CD4-positive, alpha-beta memory T cell (primary cell): ENCODE measurements at places on chromosomes 13 and 19. TPM values are rescaled to one million over a fixed set of nuclear protein-coding genes. Genes with fewer than 3 reads are reported as not detected.

CAMSAP3 gene
- total RNA-seq, result 0.15 TPM

- no peak for DNase-seq
Measured at GRCh38 chr19:32457571-32458158, 52.1 kb downstream of the DPY19L3 start.

- no peak for DNase-seq
Measured at GRCh38 chr13:98260357-98261164, 83.5 kb upstream of the RNF113B start.

DNA sequence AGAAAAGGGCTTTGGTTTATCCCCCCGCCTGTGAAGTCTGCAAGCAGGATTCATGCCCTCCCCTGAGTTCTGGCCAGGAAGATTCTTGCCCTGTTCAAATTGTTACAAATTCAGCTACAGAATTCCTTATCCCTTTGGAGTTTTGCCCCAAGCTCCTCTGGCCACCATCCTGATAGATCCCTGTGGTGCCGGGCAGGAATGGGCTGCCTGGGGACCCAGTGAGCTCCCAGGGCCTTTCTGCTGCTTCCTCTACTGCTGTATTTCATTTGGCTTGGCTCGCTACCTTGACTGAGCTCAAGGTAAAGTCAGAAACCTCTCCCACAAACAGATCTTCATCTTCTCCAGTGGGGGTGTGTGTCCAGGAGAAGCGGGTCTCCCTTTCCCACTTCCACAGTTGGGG is 194.6 kb upstream of the NBEA start:
- no peak for DNase-seq

- peak; percentile 77 for DNase-seq
Measured at GRCh38 chr19:42176990-42177685, 40.3 kb downstream of the DEDD2 start.

GRCh38 chr19:1282588-1283206 is 3.0 kb upstream of the EFNA2 start:
- no peak for DNase-seq

- DNase-seq, result no peak
Measured at GRCh38 chr19:52735734-52736133, 890 bp upstream of the ZNF611 start.

DNA sequence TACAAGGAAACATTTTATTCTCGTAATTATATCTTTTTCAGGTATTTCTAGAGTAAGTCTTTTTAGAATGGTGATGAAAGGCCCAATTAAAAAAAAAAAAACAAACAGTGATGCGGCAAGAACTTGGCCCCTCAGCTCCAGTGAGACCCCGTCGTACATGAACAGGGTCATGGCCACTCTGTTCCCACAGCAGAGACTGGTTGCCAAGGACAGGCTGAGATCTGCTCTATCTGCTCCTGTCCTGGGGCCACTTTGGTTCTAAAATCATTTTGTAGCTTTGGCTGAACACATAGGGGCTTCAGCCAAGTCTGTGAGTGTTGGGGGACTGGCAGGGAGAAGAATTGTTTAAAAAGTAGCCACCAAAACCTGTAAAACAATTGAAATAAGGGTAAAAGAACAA is 286.9 kb downstream of the RFC3 start:
- DNase-seq, result no peak

- DNase-seq, result no peak
Measured at GRCh38 chr13:35917252-35917941, 213.8 kb downstream of the DCLK1 start.

DNA sequence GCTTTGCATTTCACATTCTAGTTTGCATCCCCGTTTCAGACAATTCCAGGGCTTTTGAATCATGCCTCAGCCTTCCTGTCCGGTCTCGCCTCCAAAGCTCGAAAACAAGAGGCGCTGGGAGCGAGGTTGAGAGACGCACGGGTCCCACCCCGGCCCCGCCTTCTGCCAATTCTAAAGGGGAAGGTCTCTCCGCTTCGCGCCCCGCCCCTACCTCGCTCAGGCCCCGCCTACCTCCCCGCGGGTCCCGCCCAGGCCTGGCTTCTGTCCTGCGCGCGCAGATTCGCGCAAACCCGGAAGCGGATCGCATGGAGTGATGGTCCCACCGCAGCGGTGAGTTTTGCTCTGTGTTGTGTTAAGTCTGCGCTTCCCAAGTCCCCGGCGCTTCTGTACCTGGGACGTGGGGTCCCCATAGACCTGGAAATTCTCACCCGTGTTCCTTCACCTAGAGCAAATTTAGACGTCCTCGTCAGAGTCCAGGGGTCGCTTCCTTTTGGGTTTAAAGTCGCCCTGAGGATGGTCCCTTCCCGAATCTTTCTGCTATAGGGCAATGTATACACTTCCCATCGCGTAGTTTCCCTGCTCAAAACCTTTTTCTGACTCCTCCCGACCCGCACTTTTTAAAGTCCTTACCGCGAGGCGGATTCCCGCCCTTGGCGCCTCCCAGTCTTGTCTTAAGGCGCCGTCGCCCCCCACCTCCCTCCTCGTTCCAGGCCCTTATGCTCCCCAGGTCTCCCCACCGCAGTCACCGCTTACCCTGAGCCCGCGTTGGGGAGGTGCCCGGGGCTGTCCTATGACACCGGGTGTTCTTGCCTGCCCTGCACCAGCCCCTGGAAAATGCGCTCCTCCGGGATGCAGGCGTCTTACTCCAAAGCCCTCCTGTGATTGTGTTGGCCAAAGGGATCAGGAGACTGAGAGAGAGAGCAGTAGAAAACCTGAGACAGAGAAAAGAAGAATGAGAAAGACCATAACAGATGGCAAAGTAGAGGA is at the start of gene ZNF845:
ZNF845 (plus strand) TSS at position 287 of the 987 bp plus-strand sequence. CDS start 7,559 bp downstream, outside the sequence.
- peak; percentile 93 for DNase-seq

DNA sequence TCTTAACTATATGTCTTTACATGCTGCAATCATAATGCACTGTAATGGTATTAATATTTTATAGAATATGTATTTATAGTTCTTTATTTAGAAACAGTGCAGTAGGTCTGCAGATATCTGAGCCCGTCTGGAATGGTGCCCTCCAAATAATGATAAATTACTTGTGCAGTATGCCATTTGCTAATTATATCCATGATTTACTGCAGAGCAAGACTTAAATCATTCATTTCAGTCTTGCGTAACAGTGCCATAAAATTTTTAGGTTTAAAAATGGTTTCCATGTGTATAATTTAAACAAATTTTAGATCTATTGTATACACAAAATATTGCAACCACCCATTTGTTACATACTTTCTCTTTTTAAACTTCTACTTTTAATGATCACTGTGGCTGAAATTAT is 175.1 kb downstream of the ZNF536 start:
- DNase-seq, result no peak

CASP14 gene
- not detected for total RNA-seq

TMEM238 gene
- total RNA-seq, result 9.9 TPM

- DNase-seq, result no peak
Measured at GRCh38 chr19:38744874-38745273, 600 bp upstream of the CAPN12 start.

- DNase-seq, result no peak
Measured at GRCh38 chr19:44857837-44858236, 11.7 kb downstream of the NECTIN2 start.

DNA sequence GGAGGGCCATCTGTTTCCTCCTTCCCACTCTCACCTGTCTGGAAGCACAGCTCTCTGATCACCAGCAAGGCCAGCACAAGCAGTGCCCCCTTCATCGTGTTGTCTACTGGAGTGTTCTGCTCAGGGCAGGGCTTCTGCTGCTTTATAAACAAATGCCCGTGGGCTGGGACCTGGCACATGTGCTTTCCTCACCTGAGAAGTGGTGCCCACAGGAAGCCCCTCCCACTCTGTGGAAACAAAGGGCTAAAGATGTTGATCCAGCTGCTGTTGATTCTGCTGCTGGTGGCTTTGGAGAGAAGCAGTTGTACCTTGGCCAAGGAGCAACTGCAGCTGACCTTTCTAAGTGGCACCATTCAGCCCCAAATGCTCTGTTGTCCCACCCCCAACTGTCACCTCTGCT is 26.4 kb upstream of the ZNF181 start:
- no peak for DNase-seq

DNA sequence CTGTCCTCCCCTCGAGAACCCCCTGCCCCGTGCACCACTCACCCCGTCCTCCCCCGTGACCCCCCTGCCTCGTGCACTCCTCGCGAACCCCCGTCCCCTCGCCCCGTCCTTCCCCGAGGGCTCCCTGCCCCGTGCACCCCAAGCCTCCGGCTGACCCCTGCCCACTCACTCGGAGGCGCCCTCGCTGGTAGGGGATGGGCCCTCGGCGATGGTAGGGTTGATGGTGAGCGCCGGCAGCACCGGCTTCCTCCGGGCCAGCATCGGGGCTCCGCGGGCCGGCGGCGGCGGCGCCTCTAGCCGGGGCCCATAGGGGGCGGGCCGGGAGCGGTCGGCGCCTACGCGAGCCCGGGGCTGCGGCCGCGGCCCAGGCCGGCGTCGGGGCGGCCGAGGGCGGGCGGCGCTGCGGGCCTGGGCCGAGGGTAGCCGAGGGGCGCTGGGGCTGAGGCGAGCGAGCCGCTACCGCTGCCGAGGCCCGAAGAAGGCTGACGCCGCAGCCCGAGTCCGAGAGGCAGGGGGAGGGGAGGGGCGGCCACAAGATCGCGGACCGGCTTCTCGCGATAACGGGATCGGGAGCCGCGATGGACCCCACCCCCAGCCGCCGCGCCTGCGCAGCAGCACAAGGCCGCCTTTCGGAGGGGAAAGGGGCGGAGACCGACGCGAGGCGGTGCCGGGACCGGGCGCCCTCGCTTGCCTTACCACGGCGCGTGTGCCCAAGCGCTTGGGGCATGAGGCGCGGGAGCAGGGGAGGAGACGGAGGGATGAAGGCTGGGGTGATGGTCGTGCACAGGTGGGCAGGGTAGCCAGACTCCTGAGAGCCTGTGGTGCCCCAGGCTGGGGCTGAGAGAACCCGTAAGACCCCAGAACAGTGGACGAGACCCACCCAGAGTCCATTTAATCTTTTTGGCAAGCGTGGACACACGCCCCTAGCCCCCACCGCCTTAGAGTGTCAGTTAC is at the start of gene MAP2K2:
MAP2K2 (minus strand) TSS at position 508 of the 954 bp plus-strand sequence; CDS start at position 261, 247 bp downstream.
- peak; percentile 94 for DNase-seq

- DNase-seq, result no peak
Measured at GRCh38 chr13:45441633-45442032, 23.1 kb upstream of the COG3 start.

GRCh38 chr19:46984077-46985010 is 35.3 kb upstream of the NPAS1 start:
- no peak for DNase-seq

SIGLEC10 gene
- not detected for total RNA-seq

DNA sequence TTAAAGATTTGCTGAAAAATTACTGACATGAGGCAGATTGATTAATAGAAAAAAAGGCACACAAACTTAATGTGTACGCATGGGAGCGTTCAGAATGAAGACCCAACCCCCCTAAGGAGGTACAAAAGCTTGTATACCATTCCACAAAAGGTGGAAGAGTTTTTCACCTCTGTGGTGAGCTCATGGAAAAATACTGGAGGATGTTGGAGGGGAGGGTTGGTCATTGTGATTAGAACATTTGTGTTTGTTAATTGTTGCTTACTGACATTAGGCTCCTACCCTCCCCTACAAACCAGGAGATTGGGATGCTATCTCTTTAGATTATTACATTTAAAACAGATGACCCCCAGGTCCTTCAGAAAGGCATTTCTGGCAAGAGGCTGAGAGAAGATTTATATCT is 1973.3 kb downstream of the OLFM4 start:
- DNase-seq, result no peak

ZNF177 gene
- 1.7 TPM for total RNA-seq

- no peak for DNase-seq
Measured at GRCh38 chr13:20801707-20802106, 27.9 kb upstream of the EEF1AKMT1 start.

DNA sequence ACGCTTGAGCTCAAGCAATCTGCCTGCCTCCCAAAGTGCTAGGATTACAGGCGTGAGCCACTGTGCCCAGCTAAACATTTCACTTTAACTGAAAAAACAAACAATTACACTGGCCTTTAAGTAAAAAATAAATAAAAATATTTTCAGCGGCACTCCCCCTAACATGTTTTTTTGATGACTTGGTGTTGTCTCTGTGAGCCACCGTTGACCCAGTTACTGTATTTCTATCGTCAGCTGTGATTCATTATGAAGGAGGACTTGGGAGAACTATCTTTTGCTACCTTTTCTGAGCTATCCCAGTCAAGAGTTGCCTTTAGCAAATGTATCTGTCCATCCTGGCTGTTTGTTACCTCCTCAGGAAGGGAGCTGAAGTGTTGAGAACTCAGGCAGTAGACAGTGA is 18.5 kb upstream of the C19orf33 start:
- no peak for DNase-seq

ZNF765 gene
- 20.9 TPM for total RNA-seq

PRX gene
- 3.4 TPM for total RNA-seq

- peak; percentile 33 for DNase-seq
Measured at GRCh38 chr19:14002571-14003250, 3.4 kb downstream of the RFX1 start.

ATP7B gene
- 1.4 TPM for total RNA-seq
